ENCODE measurements at places on chromosomes 11 and 22. TPM values are rescaled to one million over a fixed set of nuclear protein-coding genes. Genes with fewer than 3 reads are reported as not detected.

Gene SLC6A5
- total RNA-seq = not detected

Gene P2RX3
- total RNA-seq = 0.05 TPM

Gene GPR83
- 0.08 TPM for total RNA-seq

Gene OR5AN1
- not detected for total RNA-seq

Gene L3MBTL2
- 19.4 TPM for total RNA-seq

Gene SCT
- total RNA-seq = not detected

Gene KCNK4
- total RNA-seq = not detected

Gene SIK2
- 5.8 TPM for total RNA-seq

Gene SAA1
- 0.42 TPM for total RNA-seq

Gene MMP12
- total RNA-seq = 0.06 TPM

Gene PRODH
- 0.51 TPM for total RNA-seq

Gene EMID1
- 0.16 TPM for total RNA-seq

Gene WBP2NL
- total RNA-seq = 0.06 TPM

Gene CRY2
- 3.8 TPM for total RNA-seq

Gene MRGPRE
- total RNA-seq = not detected

Gene SLC5A4
- not detected for total RNA-seq

Gene APOBEC3H
- 0.33 TPM for total RNA-seq

Gene CRACR2B
- 4.8 TPM for total RNA-seq
